Fibroblast of skin of left quadriceps (primary cell): ENCODE measurements at places on chromosomes 5 and 9.

DNA sequence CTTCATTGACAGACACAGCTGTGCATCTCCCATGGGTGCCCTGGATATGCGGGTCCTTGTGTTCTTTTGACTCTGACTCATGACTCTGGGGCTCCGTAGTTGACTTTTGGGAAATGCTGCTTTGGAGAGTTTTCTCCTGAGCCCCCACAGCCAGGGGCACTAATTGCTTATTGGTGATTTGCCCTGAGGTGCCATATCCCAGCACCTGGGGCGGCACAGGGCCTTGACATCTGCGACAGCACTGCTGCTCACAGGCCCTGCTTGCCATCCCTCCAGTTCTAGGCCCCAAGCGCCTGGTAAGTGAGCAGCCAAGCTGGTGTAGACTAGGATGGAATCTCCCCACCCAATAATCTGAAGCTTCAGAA lies 75.1 kb downstream of the AMBP start:
- DNase-seq: no peak

GRCh38 chr5:88436290-88436689 lies 167.6 kb upstream of the TMEM161B start:
- DNase-seq: no peak

DNA sequence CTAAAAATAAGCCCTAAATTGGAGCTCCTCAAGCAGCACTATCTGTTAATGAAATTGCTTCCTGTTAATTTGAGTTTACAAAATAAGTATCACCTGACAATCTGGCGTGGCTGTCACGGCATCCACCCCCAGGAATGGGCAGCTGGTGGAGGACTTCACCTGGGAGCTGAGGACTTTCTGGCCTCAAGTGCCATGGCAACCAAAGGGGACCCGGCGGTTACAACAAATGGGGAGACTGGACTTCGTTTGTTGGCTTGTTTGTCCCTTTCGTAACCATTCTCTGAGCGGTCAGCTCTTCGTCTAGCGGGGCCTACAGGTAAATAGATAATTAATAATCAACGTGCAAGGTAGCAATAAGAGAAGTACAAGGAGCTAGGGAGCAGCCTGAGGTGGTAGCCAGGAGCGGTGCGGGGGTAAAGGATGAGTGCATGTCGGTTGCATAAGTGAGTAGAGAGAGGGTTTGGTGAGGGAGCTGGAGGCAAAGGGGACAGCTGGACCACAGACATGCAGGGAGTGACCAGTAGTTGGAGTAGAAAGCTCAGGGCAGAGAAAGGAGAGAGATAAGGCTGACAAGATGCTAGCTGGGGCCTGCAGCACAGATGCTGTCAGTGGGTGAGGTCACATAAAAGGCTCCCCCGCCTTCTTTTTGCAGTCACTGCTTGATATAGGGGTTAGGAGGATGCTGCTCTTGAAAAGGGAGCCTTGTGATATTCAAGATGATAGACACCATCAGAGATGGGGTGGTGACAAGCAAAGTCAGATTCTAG lies 62.5 kb downstream of the HSPA4 start:
- no peak for DNase-seq

DNA sequence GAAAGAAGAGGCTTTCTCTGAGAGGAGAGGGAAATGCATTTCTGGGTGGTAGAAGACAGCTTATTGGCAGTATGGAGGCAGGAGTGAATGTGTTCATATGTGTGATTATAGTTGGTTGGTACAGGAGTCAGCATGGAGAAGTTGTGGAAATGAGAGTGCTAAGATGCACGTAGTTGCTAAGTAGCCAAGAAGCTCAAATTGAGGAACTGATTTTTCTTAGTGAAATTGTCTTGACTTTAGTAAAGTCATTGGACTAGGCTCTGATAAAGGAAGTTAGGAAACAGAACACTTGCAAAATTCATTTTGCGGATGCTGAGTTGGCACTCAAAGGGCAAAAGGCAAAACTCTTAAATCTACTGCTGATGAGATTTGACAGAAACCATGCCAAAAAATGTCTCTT lies 158.9 kb upstream of the VCAN start:
- DNase-seq: no peak

DNA sequence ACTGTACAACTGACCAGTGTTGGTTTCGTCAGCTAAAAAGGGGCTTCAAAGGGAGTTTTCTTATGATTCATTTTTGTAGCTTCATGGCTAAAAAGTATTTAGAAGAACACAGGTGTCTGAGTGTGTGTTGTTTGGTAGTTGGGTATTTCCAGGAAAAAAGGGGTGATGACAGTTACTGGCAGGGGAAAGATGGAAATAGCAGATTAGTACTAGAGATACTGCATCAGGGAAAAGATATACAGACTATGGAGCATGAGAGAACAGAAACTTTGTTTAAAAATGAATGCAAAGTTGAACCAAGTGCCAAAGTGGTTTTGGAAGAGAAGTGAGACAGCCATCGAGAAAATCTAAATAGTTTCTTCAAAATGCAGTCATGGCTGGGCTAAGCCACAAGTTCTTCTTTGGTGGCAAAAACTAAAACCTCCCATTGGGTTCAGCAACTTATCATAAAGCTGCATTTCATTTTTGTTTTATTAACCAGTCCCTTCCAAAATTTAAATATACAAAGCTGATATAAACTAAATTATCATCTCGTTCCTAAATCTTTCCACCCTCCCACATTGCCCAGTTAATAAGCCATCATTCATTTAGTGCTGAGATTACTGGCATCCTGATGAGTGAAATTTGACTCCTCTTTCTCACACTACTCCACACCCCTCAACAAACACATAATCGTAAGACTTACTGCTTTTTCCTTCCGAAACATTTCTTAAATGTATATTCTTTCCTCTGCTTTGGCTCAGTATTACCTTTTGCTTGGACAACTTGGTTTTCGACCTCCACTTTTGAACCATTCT lies 33.5 kb downstream of the ELL2 start:
- DNase-seq: no peak

- DNase-seq: peak; percentile 88
These were observed 64.2 kb downstream of the SGCD start for GRCh38 chr5:156391139-156391538.
